ENCODE measurements at places on chromosomes 13 and 19. TPM values are rescaled to one million over a fixed set of nuclear protein-coding genes. Genes with fewer than 3 reads are reported as not detected.

GRCh38 chr19:41888926-41889325 lies 5.9 kb downstream of the ARHGEF1 start:
- no peak for DNase-seq

GRCh38 chr13:73250061-73250460 lies 191.3 kb downstream of the KLF5 start:
- no peak for DNase-seq

- no peak for DNase-seq
Measured at GRCh38 chr19:55503157-55503501, 14.9 kb downstream of the SSC5D start.

DNA sequence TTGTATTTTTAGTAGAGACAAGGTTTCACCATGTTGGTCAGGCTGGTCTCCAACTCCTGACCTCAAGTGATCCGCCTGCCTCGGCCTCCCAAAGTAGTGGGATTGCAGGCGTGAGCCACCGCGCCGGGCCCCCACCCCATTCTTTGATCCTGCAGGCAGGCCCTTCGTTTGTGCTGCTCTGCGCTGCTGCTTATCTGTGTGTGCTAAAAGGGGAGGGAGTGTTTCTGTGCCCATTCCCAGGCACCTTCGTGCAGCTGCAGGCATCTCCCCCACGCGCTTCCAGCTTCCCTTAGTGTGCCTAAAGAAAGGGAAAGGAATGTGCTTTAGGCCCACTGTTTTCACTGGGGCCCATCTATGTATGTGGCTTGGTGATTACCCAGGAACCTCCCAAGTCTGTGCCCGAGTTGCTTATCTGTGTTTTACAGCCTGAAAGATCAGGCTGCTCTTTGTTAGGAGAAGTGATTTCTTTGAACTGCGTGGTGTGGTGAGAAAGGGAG lies 27.2 kb downstream of the EPN1 start:
- DNase-seq = no peak

- DNase-seq = no peak
Measured at GRCh38 chr13:109123971-109124370, 494.6 kb downstream of the MYO16 start.

- no peak for DNase-seq
Measured at GRCh38 chr13:51840917-51841316, 4.1 kb downstream of the TMEM272 start.

DNA sequence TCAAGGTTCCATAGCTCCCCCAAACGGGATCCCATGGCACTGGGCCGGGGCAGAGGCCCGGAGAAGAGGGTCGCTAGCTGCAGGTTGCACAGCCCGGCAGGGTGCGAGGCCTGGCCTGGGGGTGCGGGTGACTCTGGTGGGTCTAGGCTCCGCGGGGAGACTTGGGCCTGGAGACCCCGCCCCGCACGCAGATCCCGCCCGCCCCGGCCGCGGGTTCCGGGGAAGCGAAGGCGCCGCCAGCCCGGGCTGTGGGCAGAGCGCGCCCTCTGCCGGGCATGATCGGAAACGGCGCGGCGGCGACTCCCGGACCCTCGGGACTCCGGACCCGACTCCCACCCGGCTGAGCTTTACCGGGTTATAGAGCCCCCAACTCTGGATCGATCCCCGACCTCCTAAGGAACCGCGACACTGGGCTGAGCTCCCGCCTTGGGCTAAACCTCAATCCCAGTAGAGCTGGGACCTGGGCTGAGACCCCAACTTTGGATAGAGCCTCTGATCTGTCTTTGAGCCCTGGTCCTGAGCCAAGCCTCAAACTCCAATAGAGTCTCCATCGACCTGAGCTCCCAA lies 3.1 kb upstream of the TNFAIP8L1 start:
- DNase-seq = no peak

- no peak for DNase-seq
Measured at GRCh38 chr13:77774181-77774580, 76.7 kb downstream of the SLAIN1 start.

DNA sequence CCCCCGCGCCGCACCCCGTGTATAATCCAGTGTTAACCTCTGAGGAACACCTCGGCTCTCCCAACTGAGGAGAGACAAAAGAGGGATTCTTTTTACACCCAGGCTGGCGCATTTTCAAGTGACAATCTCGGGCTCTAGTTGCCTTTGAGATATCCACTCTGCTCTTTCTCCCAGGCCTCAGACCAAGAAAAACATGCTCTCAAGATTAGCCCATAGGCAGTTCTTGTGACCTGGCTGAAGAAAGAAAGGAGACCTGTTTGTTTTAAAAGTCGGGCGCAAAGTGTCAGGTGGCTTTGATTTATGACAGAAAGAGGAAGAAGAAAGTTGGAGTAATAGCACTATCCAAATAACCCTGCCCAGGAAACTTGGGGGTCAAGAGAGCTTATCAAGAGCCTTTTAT lies 27.3 kb downstream of the SHISA2 start:
- DNase-seq = no peak

DNA sequence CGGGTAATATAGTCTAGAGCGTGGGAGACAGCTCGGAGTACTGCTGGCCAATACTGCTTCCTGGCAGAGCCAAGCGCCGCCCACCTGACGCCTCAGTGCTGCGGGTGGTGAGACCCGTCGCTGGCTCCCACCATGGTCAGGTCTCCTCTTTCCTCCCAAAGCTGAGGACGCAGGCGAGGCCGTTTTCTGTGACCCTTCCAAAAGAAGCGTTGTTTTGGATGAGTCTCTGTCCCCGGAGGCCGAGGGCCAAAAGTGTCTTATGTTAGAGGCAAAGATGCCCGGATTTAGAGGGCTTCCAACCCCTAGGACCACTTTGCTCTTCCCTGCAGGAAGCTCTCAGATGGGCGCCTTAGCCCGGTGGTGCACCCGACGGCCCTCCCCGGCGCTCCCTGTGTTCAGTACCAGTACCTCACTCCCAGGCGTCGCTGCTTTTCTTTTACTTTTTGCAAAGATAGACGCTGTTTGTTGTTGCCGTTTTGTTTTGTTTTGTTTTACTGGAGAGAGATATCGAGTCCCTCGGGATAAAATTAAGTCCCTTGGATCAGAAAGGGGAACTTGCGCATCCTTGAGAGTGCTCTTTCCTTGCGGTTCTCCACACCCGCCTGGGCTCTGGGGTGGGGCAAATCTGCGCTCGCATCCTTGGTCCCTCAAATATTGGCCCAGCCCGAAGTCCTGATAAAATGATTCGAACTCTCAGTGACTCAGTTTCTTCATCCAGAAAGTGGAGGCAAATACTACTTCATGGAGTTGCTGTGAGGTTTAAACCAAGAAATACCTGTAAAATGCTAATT lies 7.0 kb downstream of the PDX1 start:
- DNase-seq = no peak

GRCh38 chr19:31286491-31286890 lies 62.7 kb downstream of the TSHZ3 start:
- no peak for DNase-seq

DNA sequence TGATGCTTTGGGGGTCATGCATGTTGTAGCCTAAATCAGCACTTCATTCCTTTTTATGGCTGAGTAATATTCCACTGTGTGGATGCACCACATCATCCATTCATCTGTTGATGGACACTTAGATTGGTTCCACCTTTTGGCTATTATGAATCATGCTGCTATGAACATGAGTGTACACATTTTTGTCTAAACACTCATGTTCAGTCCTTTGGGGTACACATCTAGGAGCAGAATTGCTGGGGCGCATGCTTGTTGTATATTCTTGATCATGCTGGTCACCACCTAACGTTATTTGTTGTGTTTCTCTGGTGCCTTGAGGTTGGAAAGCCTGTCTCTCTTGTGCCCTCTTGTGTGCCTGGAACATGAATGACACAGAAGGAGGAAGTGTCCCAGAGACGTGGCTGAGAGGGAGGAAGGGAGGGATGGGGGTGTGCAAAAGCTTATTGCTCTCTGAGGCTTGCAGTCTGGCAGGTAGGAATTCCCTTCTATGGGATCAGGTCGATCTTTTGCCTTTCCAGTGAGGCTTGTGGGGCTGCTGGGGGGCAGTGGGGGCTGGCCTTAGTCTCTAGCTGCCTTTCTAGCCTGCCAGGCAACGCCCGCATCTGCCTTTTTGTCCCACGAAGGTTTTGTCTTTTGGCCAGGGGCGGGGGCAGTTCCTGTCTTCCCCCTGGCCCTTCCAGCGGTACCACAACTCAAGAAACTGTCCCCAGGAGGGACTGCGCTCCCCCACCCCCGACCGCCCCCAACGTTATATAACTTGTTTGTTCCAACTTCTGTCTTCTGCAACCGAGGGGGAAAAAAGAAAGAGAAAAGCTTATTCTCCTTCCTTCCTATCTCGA lies 7.6 kb downstream of the KLHL26 start:
- no peak for DNase-seq

DNA sequence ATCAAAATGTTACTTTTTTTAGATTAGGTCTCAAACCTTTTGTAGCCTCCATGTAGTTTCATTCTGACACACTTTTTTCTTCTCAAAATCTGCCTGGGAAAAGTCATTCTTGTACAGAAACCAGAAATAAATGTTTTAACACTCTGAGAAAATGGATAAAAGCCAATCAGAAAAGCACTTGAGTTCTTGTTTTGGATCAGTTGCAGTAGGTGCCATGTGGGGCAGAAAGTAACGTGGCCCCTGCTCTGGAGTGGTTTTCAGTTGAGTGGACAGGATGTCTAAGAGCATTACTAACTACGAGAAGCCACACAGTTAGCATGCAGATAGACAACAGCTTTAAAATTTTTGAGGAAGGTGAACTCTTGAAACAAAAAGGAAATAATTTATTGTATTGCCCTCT lies 19.1 kb downstream of the GPR183 start:
- no peak for DNase-seq

DNA sequence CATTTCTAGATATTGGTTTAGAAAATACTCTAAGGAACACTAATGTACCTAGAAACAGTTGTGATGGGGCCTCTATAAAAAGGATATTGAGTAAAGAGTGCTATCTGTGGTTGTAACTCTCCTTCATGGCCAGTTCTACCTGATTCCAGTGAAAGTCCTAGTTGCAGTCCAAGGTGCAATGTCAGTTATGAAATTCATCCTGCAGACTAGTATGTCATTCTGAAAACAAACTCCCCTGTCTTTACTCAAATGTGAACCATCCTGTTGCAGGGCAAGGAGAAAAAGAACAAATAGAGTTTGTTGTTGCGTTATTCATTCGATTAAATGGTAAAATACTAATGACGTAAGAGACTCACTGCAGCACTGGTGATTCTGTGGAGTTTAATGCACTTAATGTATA lies 18.3 kb upstream of the N4BP2L1 start:
- DNase-seq = no peak

DNA sequence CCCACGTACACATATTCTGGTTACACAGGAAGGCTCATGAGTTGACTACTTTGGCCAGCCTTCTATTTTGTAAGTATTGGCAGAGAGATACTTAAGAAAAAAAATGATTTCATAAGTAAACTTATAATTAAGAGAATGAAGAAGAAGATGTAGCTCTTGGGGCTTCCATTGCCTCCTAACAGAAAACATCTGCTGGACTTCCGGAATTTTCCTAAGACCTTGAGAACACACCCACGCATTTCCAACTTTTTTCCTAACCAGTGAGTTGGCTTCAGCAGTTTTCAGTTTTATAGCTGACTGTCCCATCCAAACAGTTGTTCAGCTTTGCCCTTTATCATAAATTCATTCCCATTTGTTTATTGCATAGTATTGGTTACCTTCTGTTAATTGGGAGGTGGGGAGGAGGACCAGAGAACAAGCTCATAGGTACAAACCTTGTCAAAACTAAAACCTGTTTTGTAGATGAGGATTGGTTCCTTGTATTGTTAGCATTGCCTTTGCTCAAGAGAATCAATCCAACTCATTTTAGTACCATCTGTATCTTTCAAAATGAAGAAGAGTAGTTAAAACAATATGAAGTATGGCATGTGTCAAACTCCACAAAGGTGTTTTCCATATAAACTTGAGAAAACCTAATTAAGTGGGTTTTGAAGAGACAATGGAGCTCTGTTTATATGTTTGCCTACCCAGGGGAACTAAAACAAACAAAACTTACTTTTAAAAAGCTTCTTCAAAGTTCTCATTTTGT lies 93.9 kb downstream of the COL4A2 start:
- DNase-seq = no peak

- no peak for DNase-seq
Measured at GRCh38 chr13:41315443-41316047, 4.5 kb downstream of the NAA16 start.

DNA sequence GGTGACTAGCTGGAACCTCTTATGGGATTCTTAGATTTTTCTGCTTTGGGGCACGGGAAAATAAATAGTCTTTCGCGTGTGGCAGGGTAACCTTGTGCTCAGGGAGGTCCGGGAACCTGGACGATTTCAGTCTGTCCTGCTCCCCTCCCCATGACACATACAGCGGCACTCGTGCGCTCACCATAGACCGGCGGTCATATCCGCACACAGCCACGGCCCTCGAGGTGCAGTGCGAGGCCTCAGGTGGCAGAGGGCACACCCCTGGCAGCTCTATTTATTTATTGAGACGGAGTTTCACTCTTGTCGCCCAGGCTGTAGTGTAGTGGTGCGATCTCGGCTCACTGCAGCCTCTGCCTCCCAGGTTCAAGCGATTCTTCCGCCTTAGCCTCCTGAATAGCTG lies 3.0 kb downstream of the ONECUT3 start:
- DNase-seq = no peak

Gene RNF17
- total RNA-seq = 0.65 TPM

Gene MEIOSIN
- total RNA-seq = not detected

Gene CPAMD8
- 8.2 TPM for total RNA-seq

Gene TEX26
- not detected for total RNA-seq

Gene KIR3DL1
- not detected for total RNA-seq

Gene KLC3
- 7.8 TPM for total RNA-seq

Gene ZC3H13
- 12.7 TPM for total RNA-seq

Gene KLHL1
- total RNA-seq = not detected

Gene ZBTB45
- total RNA-seq = 18.2 TPM
